ENCODE measurements at places on chromosomes 6 and 20.

- no peak for DNase-seq
These were observed 56.7 kb downstream of the TRERF1 start for GRCh38 chr6:42394881-42395620.

GRCh38 chr6:37589198-37589597, 89.5 kb upstream of the CCDC167 start:
- no peak for DNase-seq

- DNase-seq = peak; percentile 89
These were observed 31.2 kb upstream of the RALGAPA2 start for GRCh38 chr20:20743511-20744169.

GRCh38 chr6:80289727-80290126, 183.3 kb downstream of the BCKDHB start:
- DNase-seq = no peak

GRCh38 chr6:10408457-10408856, 6.4 kb downstream of the TFAP2A start:
- DNase-seq = peak; percentile 34

All from retina (tissue), 1 donor.